ENCODE measurements at places on chromosomes 16 and 17. TPM values are rescaled to one million over a fixed set of nuclear protein-coding genes. Genes with fewer than 3 reads are reported as not detected.

Gene PYY
- total RNA-seq = not detected

Gene HAS3
- total RNA-seq = 37.5 TPM

Gene CACNG3
- total RNA-seq = not detected

Gene MYOCD
- 0.71 TPM for total RNA-seq

Gene HBQ1
- 6.4 TPM for total RNA-seq

Gene NPIPB12
- total RNA-seq = 31.1 TPM

Gene SLC43A2
- 4.9 TPM for total RNA-seq

Gene RAB26
- 3.6 TPM for total RNA-seq

Gene C16orf96
- total RNA-seq = not detected

Gene RCVRN
- total RNA-seq = not detected

Gene TEX19
- 0.32 TPM for total RNA-seq

Measured in A549 treated with Hydrocortisone at 1 μM for 4 hours (cell line).